ENCODE measurements at places on chromosomes 5 and 9.

DNA sequence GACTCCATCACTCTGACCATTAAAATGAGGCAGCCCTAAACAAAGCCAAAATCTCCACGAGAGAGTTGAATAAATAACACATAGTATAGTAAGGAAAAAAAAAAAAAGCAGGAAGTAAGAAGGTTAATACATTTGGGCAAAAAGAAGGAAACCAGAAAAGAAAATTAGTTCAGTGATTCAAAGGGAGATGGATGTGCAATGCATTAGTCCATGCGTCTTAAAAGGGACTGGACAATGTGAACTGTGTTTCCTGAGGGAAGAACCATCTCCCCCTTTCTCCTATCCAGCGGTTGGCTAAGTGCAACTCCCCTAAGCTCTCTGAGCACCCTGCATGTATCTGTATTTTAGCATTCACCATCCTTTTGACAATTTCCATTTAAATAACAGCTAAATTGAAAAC is 1.4 kb downstream of the ANKRA2 start:
- DNase-seq = no peak

GRCh38 chr5:90161414-90161813 is 248.1 kb downstream of the CETN3 start:
- DNase-seq = no peak

- DNase-seq = no peak
Measured at GRCh38 chr9:106920701-106921283, 57.8 kb downstream of the ZNF462 start.

DNA sequence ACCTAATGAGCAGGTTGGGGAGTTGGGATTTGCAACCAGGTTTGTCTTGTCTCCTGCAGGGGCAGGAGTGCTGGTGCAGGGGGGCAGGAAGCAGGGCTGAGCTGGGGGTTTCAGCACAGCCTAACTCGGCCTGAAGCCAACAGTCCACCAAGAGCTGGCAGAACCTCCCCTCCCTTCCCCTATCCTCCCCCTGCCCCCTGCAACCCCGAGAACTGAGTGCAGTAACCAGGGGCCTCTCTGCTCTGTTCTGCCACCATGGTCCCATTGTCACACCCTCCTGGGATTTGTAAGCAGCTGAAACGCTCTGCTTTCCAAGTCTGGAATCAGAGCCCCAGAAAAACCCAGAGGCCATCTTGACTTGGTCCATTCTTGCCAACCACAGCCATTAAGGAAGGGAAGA is 72.9 kb downstream of the ARHGEF37 start:
- no peak for DNase-seq

DNA sequence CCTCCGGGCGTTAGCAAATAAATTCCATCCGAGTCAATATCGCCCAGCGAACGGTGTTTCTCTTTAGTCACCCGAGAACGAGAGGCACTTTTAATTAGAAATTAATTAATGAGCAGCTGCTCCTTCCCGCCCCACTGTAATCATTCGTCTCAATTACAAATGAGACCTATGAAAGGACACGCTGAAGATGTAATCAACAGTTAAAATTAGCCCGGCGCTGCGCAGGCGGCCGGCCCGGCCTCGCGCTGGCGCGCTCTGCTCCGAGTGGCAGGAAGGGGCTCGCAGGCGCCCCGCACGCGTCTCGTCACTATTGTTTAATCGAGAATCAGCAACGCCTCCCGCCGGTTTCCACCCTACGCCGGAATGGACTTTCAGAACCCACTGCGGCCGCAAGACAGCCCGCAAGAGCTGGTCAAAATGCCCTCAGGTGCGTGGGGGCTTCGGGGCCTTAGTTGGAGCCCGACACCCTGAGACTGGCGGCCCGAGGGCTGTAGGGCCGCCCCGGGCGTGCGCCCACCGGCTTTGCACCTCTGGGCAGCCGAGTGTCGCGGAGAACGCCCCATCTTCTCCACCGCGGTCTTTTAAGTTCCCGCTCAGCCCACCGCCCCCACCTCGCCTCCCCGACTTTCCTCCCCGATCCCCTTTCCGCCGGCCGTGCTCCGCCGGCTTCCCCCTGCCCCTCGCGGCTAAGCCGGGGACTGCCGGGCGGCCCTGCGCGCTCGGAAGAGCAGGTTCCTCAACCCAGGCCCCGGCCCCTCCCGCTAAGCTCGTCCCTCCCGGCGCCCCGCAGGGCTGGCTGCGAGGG is 597 bp upstream of the IRX4 start:
- DNase-seq = no peak

DNA sequence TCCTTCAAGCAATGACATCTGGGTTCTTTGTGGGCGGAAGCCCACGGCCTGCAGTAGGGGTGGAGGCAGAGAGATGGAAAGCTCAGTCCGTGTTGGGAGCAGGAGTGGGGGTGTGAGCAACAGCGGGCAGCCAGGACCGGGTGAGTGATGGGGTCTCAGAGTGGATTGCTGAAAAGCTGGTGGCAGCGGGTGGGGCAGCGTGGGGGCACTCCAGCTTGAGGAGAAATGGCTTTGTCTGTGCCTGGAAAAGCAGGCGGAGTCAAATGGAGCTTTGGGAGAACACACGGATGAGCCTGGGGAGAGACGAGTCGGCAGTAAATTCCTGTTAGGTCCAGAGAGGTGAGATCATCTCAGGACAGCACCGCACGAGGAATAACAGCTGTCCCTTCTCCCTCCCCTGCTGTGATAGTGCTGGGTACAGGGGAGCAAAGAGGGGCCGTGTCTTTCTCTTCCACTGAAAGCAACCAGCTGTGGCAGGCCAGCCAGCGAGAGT is 42.1 kb downstream of the CACNA1B start:
- DNase-seq = no peak

GRCh38 chr9:98021306-98022040 is 35.1 kb upstream of the NANS start:
- DNase-seq = no peak

GRCh38 chr9:137034039-137034708 is 2.3 kb upstream of the FUT7 start:
- no peak for DNase-seq

DNA sequence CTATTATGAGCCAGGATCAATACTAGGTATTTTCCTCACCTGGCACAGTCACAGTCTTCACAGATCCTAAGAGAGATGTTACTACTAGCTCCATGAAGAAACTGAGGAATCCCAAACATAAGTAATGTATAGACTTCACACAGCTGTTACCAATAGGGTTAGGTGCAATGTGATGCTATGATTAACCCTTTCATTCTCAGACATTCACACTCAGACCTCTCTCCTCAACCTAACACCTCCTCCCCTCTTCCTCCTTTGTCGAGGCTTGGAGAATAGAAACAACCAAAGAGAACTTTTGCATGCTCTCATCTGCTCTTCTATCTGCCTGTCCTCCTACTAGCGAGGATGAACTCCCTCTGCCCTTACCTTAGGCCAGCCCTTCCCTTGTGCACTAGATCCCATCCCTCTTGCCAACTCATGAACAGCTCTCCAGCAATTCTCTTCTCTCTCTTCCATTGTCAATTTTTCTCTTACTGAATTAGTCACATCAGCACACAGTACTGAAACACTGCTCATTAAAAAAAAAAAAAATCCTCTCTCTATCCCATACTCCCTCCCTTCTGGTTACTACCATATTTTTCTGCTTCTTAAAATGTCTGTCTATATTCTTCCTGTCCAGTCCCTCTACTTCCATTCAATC is 47.7 kb downstream of the MAPKAP1 start:
- no peak for DNase-seq

DNA sequence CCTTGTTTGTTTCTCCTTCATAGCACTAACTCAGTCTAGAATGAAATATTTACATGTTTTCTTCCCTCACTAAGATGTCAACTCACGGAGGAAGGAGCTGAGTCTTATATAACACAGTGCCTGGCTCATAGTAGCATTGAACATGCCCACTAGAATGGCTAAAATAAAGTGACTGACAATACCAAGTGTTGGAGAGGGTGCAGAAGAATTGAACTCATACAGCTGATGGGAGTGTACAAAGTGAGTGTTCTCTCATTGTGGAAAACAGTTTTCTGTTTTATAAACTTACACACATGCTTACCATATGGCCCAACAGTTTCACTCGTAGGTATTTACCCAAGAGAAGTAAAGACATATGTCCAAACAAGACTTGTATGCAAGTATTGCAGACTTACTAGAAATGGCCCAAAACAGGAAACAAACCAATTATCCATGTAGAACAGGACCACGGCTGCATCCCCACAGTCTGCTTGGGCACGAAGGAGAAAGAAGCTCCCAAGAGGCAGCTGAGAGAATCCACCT is 87.5 kb downstream of the PPARGC1B start:
- no peak for DNase-seq

GRCh38 chr5:141529002-141529401 is 40.1 kb downstream of the PCDHGC5 start:
- DNase-seq = peak; percentile 73

DNA sequence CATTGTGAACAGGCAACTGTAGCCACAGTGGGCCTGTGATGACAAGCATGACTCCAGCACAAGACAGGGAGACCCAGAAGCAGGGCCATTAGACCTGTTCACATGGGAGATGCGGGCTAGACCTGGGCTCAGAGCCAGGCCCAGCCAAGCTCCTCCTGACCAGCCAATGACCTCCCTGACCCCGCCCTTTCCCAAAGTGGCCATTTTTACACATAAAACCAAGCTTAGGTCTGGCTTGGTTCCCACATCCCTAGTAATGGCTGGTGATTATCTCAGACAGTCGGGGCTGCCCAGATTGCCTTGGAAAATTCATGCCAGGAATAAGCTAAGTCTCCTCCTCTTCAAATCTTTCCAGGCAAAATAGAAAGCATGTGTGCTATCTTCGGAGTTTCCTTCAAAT is 94.1 kb downstream of the FRMD3 start:
- no peak for DNase-seq

DNA sequence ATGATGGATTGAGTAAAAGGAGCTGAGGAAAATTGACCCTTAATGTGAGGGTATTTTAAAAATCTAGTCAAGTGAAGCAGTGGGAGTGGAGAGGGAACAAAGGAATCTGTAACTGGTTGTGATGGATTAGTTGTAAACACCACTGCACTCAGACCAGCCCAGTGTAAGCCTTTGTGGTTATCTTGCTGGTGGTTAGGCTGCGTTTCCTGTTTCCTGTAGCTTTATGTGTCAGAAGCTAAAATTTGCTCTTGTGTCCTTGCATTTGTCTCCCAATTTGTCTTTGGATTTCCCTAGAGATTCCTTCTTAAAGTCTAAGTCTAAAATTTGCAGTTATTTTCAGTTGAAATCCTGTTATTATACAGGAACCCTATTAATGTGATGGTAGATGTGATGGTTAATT is 6.3 kb downstream of the IFNA21 start:
- peak; percentile 4 for DNase-seq

- no peak for DNase-seq
Measured at GRCh38 chr5:136332223-136333015, 32.9 kb downstream of the TRPC7 start.

DNA sequence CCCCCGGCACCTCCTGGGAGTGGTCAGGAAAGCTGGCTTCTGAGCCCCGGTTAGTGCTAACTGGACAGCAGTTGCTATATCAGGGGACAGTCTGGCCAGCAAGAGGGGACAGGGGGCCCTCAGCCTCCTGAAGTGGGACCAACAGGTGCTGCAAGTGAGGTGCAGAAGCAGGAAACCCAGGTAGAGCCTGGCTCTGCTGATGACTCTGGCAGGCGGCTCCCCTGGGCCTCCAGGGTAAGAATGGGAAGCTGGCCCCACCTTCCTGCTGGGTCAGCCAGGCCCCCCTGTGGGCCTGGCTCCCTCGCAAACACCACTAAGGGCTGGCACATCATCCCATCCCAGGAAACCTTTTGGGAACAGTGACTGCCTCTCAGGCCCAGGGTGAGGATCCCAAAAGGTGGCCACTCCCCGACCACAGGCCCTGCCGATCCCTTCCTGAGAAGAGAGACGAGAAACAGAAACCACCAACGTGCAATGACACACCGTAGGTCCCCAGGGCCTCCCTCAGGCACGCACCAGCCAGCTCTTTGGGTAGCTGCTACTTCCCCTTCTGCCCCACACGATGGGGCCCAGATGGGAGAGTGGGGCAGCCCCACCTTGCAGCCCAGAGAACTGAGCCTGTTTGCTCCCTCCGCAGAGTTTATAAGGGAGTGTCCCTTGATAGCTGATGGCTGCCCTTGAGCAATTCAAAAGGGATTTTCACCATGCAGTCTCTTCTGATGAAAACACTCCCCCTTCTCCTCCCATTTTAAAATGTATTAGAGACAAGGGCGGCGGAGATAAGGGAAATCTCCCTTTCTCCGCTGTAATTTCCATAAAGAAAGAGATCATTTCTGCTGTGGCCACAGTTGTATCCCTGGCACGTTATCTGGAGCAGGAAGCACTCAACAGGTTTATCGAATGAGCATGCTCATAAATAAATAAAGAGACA is 76.8 kb downstream of the STK10 start:
- DNase-seq = no peak

GRCh38 chr5:90982576-90982975 is 400.5 kb downstream of the ARRDC3 start:
- DNase-seq = peak; percentile 37

All from skeletal muscle cell (primary cell).